ENCODE measurements at places on chromosomes 6 and 20. TPM values are rescaled to one million over a fixed set of nuclear protein-coding genes. Genes with fewer than 3 reads are reported as not detected.
A peak's percentile ranks its signal among the peaks of the same experiment; 100 is the strongest.

DNA sequence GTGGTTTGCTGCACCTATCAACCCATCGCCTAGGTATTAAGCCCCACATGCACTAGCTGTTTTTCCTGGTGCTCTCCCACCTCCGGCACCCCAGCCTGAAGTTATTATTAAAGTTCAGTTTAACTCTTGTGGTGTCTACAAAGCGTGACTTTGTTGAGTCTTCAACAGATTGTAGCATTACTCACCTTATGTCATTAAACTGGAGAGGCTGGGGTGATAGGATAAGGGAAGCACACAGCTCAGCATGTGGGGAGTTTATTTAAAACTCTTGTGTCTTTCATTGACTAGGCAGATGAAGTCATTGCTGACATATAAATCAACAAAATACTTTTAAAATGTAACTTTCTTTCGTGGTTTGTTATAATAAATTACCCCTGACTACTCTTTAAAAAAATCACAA, 84.7 kb upstream of the GCM1 start:
- no peak for DNase-seq

- DNase-seq, result no peak
Observed at GRCh38 chr6:133463790-133464189, 222.6 kb downstream of the EYA4 start.

- no peak for DNase-seq
Observed at GRCh38 chr6:38625217-38625616, 14.5 kb downstream of the BTBD9 start.

Gene KCNK16
- not detected for total RNA-seq

DNA sequence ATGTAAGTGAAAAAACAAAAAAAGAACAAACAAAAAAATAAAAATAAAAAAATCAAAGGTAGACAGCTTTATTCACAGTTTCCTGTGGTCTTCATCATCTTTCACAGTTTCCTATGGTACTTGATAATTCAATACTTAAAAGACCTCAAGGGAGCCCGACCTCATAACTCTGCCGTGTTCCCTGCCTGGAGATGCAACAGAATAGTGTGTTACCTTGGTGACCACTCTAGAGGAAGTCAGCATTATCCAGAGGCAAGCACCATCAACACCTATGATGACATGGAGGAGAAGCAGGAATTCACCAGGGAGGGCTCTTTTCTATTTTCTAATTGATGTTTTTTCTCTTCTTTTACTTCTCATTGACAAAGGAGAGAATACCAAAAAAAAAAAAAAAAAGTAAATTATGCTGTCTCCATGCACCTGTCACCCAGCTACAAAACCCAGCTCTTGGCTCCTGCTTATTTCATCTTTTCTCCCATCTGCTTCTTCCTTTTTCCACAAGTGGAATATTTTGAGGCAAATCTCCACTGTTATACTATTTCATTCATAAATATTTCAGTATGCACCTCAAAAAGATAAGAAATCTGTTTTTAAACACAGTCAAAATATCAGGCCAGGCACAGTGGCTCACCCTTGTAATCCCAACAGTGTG, 95.8 kb upstream of the STXBP5 start:
- DNase-seq, result no peak

Gene XKR7
- not detected for total RNA-seq

DNA sequence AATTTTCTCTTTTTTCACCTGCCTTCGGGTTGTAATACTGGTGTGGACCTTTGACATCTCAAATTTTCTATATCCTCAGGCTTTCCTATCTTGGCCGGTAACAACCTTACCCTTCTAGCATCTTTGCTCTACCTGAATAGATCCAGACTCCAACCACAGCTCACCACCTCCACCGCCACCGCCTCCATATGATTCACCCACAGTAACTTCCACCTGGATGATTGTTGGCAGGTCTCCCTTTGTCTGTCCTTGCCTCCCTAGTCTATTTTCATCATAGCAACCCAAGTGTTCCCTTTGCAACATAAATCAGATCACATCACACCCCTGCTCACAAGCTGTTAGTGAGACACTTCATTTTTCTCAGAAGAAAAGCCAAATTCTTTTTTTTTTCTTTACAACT, 525.8 kb upstream of the POU3F2 start:
- DNase-seq, result no peak

- DNase-seq, result no peak
Observed at GRCh38 chr6:5922230-5922629, 84.5 kb downstream of the NRN1 start.

DNA sequence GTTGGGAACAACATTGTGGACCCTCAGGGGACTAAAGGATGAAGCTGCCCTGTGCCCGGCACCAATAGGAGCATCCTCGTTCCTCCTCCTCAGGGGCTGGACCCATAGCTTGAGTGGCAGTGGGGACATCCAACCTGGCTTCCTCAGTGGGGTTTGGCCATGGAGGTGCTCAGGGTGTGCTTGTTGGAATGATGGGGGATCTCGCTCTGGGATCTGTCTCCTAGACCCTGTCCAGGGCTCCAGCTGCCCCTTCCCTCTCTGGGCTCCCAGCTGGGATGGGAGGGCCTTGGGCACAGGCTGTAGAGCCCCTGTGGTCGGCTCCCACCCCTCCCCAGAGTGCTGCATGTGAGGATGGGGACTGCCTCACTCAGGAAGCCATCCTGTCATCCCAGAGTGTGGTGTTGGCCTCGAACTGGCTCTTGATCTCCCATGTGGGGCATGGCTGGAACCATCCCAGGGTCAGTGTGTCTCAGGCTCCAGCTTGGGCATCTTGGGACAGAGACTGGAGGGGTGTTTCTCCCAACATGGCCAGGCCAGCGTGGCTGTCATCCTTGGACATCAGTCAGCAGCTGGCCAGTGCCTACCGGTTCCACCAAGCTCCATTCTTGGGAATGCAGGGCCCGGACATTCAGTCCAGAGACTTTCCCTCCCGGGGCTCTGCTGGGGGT, 9.5 kb upstream of the MYT1 start:
- no peak for DNase-seq

Gene CYP21A2
- not detected for total RNA-seq

Gene RPS6KA2
- total RNA-seq, result 71.5 TPM

DNA sequence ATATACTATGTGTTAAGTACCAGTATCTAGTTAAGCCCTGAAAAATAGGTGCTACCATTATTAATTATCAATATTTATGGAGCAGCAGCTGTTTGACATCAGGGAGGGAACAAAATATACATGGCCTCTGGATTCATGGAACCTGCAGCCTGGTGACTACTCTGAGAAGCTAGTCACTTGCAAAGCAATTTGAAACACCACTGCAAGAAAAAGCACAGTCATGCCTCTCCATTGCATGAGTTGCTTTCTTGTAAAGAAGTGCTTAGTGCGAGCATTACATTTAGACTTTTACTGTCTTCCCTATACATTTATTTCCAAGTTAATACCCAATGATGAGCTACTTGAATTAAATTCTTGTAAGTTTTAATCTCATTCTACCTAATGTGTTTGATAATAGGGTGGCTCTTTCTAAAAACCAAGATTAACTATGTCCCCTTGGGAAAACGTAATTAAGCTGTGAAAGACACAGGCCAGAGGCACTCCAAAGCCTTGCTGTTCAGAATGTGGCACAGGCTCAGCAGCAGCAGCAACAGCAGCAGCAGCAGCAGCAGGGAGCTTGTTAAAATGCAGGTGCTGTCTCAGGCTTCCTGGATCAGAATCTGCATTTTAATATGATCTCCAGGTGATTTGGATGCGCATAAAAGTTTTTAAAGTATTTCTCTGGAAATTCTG, 83.6 kb downstream of the PFDN4 start:
- no peak for DNase-seq

GRCh38 chr20:52540509-52540908, 348.9 kb upstream of the ZFP64 start:
- no peak for DNase-seq

DNA sequence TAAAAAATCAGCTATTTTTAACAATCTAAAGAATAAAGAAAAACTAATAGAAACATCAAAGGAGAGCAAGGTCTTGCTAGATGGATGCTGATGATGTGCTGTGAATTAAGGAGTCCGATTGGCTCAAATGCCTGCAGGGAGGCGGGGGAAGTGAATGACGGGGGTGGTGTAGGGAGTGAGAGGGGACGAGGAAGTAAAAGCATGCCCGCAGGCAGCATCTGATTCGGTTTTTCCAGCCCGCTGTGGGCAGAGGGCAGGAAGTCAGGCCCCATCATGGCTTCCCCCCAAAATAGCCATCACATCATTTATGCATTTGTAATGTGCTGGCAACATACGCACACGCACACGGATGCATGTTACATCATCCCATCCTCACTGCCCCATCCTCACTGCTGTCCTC, 10.3 kb downstream of the RSPO4 start:
- no peak for DNase-seq

Gene BFSP1
- total RNA-seq, result 3.3 TPM

DNA sequence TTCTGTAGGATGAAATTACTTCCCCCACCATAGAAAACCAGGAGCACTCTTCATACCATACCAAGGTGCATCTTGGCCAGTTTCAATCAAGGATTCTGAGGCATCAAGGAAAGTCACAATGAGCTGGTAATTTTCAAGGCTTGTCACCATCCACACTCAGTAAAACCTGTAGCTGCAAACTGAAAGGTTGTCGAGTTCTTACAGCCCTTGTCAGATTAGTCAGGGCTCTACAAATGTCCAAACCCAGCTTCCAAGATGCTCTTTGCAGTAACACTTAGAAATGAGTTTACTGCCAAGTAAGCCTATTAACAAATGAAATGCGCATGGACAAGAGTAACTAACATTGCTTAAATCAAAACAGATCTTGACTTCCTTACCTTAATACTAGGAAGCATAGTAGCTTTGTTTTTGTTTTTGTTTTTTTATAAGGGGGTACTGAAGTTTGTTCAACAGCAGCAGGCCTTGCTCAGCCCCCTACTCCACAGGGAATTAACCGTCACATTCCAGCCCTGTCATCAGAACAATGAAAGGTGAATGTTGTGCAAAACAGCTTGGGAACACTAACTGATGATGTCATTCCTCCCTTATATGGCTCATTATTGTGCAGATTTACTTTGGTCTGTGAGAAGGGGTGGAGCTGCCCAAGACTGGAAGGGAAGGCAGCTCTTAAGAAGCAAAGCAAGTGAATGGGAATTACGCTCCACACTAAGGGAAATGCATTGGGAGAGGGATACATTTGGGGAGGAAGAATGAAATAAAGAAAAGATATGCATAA, 49.9 kb upstream of the TMEM30A start:
- DNase-seq, result peak; percentile 42

Gene BPIFA3
- not detected for total RNA-seq

GRCh38 chr6:5771211-5771610, 235.5 kb downstream of the NRN1 start:
- DNase-seq, result no peak

Gene COMMD7
- total RNA-seq, result 11.3 TPM

Gene TMEM181
- total RNA-seq, result 17.6 TPM

Gene FRK
- 2.3 TPM for total RNA-seq

Gene SLC22A2
- total RNA-seq, result not detected

GRCh38 chr6:52423971-52424381, 3.8 kb downstream of the EFHC1 start:
- no peak for DNase-seq

GRCh38 chr6:37097335-37097734, 72.6 kb upstream of the PIM1 start:
- DNase-seq, result no peak

DNA sequence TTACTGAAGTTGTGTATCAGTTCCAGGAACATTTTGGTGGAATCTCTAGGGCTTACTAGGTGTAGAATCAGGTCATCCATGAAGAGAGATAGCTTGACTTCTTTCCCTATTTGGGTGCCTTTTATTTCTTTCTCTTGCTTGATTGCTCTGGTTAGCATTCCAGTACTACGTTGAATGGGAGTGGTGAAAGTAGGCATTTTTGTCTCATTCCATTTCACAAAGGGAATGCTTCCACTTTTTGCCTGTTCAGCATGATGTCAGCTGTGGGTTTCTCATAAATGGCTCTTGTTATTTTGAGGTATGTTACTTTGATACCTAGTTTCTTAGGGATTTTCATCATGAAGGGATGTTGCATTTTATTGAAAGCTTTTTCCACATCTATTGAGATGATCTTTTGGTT, 195.3 kb downstream of the MOXD1 start:
- DNase-seq, result no peak

DNA sequence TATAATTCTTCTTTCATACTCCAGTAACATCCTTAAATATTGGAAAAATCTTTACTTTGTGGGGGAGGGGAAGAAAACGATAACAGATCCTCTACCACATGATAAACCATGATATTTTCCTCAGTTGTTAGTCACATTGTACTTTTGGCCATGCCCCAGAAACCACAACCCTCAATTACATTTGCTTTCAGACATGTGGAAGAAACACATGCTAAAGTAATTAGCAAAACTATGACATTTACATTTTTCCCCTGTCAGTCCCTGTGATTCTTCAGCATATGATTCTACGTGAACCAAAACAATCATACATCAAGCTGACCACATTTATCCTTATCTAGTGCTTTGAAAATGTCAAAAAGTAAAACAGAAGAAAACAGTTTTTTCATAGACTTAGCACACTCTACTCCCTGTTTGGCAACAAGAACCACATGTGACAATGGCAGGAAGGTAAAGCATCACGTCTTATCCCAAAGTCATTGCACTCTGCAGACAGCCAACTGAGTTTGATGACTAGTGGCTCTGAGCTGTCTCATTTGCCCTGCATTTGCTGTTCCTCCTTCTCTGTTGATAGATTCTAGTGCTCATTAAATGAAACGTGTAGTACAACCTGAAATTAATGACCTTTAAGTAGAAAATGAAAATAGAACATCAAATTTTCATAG, 505.8 kb upstream of the MARCKS start:
- DNase-seq, result no peak

DNA sequence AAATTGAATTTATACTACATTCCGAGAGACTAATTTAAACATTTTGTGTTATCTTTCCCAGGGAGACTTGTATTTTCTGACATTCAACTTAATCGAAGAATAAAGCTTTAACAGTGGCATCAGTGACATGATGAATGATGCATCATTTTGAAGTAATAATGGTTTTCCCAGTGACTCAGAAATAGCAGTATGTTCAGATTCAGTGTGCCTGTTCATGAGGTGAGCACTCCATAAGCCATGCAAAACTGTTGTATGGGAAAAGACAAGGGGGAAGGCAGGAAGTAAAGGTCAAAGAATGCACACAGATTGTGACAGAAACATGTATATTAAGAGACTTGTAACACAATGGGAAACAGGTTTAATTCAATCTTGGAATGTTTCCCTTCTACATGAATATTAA, 1348.2 kb upstream of the GJE1 start:
- no peak for DNase-seq

Gene OR12D3
- not detected for total RNA-seq

DNA sequence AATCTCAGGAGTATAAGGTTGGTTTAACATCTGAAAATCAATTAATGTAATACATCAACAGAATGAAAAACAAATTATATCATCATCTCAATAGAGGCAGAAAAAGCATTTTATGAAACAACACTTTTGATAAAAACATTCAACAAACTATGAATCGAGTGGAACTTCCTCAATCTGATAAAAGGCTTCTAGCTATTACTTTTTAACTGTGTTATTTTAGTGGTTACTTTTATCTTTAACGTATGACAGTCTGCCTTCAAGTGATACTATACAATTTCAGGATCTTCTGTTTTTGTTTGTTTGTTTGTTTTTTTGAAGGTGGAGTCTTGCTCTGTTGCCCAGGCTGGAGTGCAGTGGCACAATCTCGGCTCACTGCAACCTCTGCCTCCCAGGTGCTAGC, 73.7 kb downstream of the ZFAND3 start:
- no peak for DNase-seq
